GM12878 (cell line): ENCODE measurements at places on chromosomes 16 and 17.

GRCh38 chr16:76577003-76577402 is 299.8 kb downstream of the CNTNAP4 start:
- peak; percentile 61 for DNase-seq

DNA sequence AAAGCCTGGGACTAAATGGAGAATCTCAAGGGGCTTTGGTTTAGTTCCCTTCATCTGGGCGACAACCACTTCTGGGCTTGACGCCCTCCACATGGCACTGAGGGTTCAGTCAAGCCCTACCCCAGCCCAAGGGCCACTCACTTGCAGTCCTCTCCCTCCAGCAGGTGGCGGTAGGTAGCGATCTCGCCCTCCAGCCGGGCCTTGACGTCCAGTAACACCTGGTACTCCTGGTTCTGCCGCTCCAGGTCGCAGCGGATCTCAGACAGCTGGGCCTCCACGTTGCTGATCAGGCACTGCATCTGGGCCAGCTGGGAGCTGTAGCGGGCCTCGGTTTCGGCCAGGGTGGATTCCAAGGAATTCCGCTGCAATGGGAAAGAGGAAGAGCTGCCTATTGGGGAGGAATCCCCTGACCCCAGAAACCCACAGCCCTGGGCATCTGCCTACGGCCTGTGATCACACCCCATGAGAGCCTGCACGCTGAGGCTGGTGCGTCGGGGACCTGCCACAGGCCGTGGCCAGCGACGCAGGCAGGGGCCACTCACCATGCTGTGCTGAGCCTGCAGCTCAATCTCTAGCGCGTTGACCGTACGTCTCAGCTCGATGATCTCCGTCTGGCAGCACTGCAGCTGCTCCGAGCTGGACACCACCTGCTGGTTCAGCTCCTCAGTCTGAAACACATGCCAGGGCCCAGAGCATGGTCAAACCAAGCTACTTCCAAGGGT is 2.7 kb downstream of the KRT36 start:
- no peak for DNase-seq

GRCh38 chr17:76461765-76462555 is 5.4 kb upstream of the AANAT start:
- DNase-seq, result no peak

DNA sequence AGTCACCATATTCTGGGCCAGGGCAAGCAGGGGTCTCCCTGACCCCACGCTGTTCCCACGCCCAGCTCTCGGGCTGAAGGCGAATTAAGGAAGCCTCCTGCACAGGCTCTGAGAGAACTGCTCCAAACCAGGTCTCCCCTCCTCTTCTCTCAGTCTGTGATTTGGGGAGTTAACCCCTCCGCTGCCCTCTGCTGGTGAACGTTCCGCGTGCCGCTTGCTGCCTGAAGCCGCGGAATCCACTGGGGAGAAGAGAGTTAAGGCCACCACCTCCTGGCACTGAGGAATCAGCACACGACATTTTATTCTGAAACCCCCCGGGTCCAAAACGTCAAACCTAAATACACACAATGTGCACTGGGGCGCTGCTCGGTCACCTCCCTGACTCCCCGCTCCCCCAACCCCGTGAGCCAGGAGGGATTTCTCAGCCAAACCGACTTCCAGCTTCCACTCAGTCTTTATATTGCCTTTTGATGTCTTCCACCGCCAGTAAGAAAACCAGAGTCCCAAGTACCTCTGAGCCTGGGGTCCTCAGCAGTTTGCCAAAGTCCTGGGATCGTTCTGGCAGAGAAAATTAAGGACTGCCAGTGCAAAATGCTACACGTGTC is 54.4 kb upstream of the RCVRN start:
- no peak for DNase-seq

GRCh38 chr16:30886145-30886544 is 7.7 kb downstream of the BCL7C start:
- DNase-seq, result no peak

DNA sequence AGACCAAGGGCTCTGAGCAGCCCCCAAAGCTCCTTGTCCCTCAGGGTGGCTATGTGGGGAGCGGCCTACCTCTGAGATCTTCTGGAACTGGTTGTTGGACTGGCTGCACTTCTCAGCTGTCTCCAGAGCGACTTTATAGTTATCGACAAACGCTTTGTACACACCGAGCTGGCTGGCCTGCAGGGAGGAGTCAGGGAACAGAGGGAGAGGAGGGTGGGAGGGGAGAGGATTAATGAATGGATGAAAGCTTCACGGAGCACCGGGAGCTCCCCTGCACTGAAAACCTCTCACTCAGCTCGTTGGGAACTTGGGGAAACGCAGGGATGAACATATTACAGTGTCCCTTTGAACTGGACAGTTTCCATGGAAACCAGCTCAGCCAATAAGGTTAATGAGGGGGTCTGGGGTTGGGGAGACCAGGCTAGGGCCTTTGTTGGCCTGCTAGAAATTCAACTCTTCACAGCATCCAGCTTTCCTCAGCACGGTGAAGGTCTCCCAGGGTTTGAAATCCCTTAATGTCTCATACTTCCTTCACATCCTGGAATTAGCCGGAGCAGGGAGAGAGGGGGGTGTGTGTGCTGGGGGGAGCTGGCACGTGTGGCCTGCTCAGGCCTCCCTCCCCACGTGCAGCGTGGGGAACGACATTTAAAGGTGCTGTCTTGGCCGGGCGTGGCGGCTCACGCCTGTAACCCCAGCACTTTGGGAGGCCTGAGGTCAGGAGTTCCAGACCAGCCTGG is 86.7 kb downstream of the TIMM22 start:
- DNase-seq, result no peak

DNA sequence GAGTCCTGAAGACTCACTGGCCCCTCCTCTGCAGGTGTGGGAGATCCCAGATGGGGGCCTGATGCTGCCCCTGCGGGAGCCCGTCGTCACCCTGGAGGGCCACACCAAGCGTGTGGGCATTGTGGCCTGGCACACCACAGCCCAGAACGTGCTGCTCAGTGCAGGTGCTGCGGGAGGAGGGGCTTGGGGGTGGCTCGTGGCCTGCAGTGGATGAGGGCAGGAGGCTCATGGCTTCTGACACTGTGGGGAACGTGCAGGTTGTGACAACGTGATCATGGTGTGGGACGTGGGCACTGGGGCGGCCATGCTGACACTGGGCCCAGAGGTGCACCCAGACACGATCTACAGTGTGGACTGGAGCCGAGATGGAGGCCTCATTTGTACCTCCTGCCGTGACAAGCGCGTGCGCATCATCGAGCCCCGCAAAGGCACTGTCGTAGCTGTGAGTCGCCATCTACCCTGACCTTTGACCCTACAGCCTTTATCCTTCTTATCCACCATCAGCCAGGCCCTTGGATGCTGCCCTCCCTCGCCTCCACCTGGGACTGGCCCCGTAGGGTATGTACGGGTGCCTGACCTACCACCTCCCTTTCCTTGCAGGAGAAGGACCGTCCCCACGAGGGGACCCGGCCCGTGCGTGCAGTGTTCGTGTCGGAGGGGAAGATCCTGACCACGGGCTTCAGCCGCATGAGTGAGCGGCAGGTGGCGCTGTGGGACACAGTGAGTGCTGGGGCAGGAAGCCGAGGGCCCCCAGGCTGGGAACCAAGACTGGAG is 3.6 kb downstream of the CORO1A start:
- DNase-seq, result peak; percentile 36

- no peak for DNase-seq
Measured at GRCh38 chr16:56279132-56279531, 87.8 kb downstream of the GNAO1 start.

- no peak for DNase-seq
Measured at GRCh38 chr17:7587420-7588151, 2.3 kb downstream of the SOX15 start.

DNA sequence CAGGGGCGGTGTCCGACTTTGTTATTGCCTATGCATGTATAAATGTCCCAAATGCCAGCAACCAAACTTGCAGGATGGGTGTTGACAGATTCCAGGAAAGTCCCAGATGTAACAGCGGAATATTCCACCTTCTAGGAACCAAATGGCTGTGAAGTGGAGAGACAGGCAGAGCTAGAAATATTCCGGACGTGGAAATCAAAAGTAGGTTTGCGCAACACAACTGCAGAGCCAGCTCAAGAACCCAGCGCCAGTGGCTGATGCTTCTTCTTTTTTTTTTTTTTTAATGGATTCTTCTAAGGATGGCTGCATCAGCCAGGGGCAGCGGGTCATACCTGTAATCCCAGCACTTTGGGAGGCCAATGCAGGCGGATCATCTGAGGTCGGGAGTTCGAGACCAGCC is 601.7 kb downstream of the MAF start:
- DNase-seq, result no peak

DNA sequence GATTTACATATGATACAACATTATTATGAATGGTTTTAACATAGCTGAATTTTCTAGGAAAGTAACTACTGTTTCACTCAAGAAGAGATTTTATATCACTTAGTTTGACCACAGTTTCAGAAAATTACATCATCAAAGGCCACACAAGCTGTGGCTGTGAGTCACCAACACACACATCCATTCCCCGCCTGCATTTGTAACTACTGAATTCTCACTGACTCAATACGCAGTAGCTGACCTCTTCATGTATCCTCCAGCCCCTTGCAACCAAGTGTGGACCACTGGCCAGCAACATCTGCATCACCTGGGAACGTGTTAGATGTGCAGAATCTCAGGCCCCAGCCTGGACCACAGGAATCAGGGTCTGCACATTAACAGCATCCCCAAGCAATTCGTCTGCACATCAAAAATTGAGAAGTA is 197.6 kb downstream of the XYLT1 start:
- DNase-seq, result no peak

- DNase-seq, result no peak
Measured at GRCh38 chr16:26649381-26650045, 417.2 kb upstream of the C16orf82 start.

GRCh38 chr16:55155815-55156214 is 168.2 kb upstream of the IRX6 start:
- no peak for DNase-seq

GRCh38 chr17:34486761-34487160 is 92.6 kb upstream of the TMEM132E start:
- DNase-seq, result no peak

DNA sequence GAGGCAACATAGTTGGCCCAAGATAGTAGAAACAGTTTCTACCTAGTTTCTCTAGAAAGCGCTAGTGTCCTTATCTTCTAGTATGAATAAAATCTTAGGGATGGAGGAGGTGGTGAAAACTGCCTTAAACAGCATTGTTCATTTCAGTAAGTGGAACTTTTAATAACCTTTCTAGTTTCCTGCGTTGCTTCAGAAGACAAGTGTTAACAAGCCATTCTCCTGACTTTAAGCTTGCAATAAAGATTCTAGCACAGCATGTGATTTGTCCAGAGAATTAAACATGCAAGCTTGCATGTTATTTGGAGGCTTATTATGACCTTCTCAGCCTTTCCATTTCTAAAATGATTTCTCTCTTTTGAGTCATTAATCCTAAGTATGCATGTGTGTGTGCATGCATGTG is 72.3 kb downstream of the TANGO6 start:
- DNase-seq, result no peak
